ENCODE measurements at places on chromosomes 3 and 15.

- DNase-seq: no peak
These were observed 19.4 kb upstream of the PTX3 start for GRCh38 chr3:157417247-157417646.

DNA sequence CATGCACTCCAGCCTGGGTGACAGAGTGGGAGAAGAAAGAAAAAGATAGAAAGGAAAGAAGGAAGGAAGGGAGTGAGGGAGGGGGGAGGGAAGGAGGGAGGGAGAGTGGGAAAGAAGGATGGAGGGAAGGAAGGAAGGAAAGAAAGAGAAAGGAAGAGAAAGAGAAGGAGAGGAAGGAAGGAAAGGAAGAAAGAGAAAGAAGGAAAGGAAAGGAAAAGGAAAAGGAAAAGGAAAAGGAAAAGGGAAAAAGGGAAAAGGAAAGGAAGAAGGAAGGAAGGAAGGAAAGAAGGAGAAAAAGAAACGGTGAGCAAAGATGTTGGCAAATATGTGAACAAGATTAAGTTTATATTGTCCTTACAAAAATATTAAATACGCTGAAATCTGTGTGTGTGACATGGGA, 36.2 kb upstream of the TICRR start:
- no peak for DNase-seq

GRCh38 chr3:37489355-37489754, 315.0 kb upstream of the LRRFIP2 start:
- DNase-seq: no peak

GRCh38 chr3:187454085-187454815, 86.1 kb downstream of the RTP4 start:
- no peak for DNase-seq

GRCh38 chr3:128367761-128368160, 98.9 kb downstream of the DNAJB8 start:
- DNase-seq: no peak

- no peak for DNase-seq
These were observed 29.5 kb upstream of the FAM3D start for GRCh38 chr3:58696093-58696492.

- peak; percentile 29 for DNase-seq
These were observed 130.2 kb downstream of the SSR3 start for GRCh38 chr3:156424758-156425157.

DNA sequence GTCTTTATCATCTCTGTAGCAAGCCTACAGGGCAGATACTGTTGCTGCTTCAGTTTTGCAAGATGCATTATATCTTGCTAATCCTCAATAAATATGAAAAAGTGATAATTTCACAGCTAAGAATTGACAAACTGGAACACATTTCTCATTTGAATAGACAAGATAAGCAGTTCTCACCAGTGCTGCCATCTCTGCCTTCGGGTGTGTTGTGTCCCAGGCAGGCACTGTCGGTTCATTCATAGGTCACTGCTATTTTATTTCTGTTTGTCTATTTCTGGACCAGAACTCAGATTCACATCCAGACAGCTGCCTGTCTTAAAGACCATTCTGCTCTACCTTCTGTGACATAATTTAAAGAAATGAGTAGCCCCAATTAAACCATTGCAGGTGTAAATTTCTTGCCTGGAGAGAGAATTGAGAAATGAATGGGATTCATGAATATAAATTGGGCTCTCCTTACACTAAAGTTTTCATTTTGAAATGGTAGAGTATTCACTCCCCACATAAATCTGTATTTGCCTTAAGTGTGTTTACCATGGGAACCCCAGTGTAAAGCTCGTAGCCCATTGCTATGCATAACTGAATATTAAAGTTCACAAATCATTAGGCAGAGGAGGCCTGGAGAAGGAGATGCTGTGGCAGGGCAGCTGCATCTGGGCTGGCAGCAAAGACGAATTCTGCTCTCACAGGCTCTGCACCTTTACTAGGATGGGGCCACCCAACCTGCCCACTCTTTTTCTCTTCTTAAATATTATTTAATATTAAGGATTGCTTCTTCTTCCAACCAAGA, 149.9 kb downstream of the ARPP21 start:
- DNase-seq: no peak

- no peak for DNase-seq
These were observed 107.8 kb downstream of the LRRN1 start for GRCh38 chr3:3907023-3907422.

DNA sequence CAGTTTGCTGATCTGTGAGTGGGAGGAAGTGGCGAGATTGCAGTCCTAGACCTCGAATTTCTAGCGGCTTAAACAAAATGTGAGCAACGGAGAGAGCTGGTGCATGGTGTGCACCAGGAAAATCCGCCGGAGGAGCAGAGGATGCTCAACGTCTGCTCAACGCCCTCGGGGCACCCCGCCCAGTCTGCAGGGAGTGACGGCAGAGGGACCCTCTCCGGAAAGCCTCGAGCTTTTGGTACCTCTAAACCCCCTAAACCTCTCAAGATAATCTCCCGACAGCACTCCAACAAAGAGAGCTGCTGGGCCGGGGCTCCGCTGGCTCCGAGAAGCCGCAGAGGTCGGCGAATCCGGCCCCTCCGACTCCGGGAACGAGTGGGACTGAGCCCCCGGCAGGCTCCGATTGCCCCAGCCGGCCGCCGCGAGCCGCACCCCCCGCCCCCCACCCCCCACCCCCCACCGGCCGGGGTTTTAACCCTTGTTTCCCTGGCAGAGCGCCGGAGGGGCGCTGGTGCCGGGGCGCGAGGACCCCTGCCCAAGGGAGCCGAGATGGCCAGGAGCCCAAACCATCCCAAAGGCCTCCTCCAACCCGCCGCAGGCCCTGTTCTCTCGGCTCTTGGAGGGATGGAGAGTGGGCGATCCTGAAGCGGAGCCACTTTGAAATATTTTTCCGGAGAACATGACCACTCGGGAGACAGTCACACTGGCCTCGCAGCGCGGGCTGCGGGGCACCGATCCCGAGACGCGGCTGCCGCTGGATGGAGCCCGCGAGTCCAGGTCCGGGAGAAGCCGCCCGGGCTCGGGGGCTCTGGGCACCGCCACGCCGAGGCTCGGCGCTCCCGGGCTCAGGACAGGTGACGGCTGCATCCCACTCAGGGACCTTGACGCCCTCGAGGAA, 1.5 kb downstream of the MEGF11 start:
- DNase-seq: peak; percentile 19

DNA sequence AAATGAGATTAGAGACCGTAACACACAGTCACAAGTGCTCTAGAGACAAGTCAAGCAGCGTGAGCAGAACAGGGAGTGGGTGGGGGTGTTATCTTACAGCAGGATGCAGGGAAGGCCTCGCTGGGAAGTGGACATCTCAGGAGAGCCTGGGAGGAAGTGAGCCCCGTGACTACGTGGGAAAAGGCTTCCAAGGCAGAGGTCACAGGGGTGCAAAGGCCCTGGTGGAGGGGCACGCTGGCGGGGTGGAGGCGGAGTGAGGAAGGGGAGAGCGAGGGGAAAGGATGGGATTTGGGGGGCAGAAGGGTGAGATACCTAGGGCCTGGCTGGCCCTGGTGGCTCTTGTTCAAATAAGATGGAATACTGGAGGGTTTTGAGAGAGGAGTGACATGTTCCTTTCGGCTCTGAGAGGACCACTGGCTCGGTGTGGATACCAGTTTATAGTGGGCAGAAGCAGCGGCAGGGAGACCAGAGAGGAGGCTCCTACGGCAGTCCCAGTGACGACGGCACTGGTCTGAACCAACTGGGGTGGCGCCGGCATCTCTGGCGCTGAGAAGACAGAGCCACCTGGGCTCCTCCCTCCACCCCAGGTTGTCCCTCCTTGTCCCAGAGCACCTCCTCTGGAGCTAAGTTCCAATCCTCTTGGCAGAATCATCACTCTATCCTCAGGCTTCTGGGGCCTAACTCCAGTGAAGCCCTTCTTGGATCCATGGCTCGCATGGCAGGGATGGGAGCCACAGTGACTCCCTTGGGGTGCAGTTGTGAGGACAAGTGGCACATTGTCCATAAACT, 266.2 kb upstream of the LYSMD4 start:
- no peak for DNase-seq

DNA sequence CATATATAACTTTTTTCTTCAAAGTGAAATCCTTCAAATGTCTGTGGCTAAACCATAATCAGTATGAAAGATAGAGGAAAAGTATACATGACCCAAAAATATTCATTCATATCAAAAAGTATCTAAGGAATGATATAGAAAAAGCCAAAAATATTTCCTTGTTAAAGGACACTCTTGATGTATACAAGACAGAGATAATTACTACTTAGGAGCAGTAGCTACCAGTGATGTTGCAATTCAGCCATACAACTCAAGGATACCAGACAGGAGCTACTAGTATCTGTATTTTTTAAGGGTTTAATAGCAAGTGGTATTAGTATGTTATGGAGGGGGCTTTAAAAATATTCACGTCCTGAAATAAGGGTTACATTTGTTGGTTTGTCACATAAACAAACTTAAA, 37.0 kb downstream of the FBXL22 start:
- DNase-seq: no peak

GRCh38 chr3:154758109-154758868, 321.8 kb upstream of the MME start:
- DNase-seq: peak; percentile 10

DNA sequence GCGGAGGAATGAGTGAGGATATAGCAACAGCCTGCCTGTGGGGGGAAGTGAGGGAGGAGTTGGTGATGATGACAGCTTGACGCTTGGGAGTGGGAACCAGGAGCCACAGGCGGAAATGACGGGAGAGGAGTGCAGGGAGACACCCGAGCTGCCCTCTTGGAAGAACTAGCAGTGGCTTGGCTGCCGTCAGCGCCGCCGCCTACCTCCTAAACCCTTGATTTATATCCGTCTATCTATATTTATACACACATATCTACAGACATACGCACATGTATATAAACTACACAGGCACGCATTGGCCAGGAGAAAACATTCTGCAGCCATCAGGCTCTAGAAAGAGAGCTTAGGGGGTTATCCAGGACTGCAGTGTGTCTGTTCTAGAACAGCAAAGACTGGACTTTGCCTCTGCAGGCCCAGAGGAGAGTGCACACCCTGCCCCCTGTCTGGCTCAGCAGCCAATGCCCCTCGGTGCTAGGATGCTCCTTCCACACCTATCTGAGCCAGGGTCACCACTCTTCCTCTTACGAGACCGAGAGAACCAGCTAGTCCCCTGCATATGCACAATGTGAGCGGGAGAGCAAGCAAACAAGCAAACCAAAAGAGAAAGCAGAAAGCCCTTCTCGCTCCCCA, 45.3 kb upstream of the MAGEF1 start:
- DNase-seq: no peak

DNA sequence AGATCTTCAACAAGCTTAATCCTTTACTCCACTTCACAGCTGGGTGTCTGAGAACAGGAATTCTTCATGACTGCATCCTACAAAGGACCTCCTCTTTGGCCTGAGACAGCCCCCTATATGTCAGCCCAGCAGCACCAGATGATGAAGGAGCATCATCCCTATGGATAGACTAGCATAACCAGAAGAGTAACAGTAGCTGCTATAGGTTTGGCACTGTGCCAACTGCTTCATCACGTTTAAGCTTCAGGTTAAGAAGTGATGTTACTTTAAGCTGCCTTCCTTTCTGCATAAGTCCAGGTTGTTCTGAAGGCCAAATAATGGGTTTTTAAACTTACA, 50.6 kb downstream of the CMSS1 start:
- DNase-seq: no peak

DNA sequence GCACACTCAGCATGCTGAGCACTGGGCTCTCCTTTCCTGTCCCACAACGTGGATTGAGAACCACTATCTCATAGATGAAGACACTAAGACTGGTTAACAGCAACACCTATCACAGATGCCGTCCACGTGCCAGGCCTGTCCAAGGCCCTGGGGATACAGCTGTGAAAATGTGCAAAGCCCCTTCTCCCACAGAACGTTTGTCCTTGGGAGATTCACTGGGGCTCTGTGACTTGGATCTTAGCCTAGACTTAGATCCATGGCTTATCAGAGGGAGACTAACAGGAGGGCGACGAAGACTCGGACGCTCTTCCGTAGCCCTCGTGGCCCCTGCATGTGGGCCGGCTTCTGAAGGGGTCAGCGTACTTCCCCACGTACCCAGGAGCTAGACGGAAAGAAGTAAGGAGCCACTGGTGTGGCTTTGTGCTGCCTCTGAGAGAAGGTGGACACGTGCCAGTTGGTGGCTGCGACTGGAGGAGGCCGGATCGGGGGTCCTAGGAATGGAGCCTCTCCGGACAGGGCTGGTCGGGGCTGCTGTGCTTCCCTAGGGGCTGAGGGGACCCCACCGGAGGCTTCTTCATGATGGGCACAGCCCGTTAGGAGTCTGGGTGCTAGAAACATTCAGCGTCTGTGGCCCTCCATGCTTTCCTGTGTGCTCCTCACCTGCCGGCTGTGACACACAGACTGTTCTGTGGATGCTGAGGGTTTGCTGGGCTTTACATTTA, 964 bp downstream of the NRROS start:
- DNase-seq: no peak

- no peak for DNase-seq
These were observed 130.9 kb downstream of the IL1RAP start for GRCh38 chr3:190644766-190645165.
